ENCODE measurements at places on chromosomes 1 and 21.

DNA sequence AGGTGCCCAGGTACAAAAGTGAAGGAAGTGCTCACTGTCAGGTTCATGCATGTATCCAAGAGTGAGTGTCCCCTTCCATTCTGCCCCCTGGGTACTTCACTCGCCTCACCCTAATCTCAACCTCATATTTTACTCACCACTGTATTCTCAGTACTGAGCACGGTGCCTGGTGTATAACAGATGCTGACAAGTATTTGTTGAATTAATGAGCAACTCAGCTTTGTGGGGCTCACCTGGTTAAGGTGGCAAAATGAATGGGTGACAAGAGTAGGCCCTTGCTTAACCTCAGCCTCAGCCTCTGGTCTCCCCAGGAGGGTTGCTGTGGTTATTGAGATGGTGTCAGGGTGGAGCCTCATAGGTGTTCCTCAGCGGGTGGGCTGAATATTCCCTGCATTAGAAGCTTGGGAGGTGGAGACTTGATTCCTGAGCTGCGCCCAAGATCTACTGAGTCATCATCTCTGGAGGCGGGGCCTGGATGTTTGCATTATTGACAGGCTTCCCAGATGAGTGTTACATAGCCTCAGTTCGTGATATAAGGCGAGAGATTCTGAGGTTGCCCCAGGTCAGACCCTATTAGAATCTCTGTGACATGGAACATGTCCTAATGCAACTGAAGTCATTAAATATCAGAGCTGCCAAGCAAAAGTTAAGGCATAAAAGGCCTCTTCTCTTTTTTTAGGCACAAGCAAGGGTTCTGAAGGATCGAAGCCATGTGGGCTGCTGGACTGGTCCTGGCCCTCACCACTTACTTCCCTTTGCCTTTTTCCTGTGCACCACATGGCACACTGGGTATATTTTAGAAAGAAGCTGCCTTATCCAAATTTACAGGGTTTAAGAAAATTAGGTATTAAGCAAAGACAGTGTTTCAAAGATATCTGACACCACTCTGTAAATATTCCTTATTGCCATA lies 39.2 kb downstream of the SYT6 start:
- DNase-seq: no peak

- DNase-seq: no peak
These were observed 13.4 kb downstream of the ELOA start for GRCh38 chr1:23756676-23757075.

- no peak for DNase-seq
These were observed 7.4 kb downstream of the CFAP410 start for GRCh38 chr21:44331650-44332307.

GRCh38 chr1:180540697-180541594 lies 17.8 kb upstream of the OVAAL start:
- DNase-seq: no peak

DNA sequence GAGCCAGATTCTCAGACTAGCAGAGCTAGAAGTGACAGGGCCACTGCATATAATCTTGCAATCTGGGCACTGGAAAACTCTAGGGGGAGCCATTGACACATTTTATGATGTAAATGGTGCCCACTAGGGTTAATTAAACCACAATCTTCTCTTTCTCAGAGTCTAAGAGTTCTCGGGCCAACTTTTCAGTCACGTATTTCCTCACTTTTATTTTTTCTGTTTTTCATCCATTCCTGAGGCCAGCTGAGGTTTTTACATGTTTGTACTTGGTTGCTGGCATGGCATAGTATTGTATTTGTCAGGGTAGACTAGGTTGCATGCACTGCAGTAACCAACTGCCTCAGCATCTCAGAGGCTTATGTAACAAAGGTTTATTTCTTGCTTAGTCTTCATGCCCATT lies 138.2 kb downstream of the ZNF326 start:
- no peak for DNase-seq

- DNase-seq: no peak
These were observed 10.3 kb upstream of the S100A10 start for GRCh38 chr1:152003846-152004442.

GRCh38 chr1:15260418-15261154 lies 13.6 kb downstream of the FHAD1 start:
- no peak for DNase-seq

DNA sequence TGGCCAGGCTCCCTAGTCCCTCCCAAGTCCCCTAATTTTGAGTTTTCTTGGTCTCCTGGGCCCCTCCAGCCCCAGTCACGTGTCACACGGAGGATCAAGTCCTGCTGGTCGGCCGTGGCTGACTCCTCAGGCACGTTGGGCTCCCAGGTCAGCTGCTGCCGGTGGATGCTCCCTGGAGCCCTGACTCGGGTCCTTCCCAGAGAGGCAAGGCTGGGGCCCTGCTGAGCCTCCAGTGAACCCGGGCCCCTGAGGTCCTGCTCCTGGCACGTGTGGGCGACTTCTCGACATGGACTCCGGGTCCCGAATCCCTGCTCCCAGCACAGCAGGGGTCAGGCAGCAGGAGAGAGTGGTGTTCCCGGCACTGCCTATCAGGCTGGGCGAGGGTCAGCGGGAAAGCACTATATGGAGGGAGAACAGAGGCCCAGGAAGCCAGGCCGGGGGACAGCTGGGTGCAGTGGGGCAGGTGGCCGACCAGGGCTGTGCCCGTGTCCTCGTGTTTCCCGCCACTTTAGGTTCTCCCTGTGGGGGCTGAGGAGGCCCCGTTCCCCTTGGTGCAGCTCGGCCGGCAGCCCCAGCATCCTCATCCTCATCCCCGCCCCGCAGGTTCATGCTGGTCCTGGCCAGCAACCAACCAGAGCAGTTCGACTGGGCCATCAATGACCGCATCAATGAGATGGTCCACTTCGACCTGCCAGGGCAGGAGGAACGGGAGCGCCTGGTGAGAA lies 13.2 kb downstream of the TMEM240 start:
- DNase-seq: no peak

GRCh38 chr1:185432948-185433347 lies 115.9 kb upstream of the IVNS1ABP start:
- DNase-seq: no peak

- no peak for DNase-seq
These were observed at the start of gene DSCAM for GRCh38 chr21:40846587-40847411. Gene DSCAM (minus strand): TSS chr21:40847158. CDS start chr21:40846661, 497 bp downstream.

DNA sequence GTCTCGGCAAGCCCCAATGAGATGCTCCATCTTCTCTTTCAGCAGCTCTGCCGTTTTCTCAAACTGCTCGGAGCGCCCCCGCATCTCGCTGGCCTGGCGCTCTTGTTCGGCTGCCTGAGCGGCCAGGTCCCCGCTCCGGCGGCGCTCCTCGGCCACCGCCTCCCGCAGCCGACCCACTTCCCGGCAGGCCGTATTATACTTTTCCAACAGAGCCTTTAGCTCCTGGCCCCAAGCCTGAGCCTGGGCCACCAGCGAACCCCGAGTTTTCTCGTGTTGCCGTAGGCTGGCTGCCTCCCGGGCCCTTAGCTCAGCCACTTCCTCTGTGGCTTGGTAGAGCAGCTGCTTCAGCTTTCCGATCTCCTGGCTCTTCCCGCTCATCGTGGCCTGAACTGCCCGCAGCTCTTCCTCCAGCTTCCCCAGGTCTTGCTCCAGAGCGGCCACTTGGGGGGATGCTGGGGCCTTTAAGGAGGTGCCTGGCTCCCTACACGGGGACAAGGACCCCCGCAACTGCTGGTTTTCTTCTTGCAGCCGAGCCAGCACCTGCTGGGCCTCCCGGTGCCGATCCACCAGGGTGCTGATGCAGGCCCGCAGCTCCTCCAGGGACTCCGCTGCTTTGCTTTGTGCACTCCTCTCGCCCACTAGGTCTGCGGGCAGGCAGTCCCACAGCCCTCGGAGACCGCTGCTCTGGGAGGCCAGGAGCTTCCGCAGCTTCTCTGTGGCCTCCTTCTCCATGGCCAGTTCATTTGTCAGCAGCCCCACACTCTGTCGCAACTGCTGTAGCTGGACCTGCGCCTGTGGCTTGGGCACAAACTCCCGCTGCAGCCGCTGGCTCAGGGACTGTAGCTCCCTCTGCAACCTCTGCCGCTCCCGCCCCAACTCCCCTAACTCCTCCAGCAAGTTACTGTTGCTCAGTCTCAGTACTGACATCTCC lies 13.4 kb upstream of the PIAS3 start:
- no peak for DNase-seq

GRCh38 chr1:201370500-201370899 lies 7.0 kb downstream of the TNNT2 start:
- DNase-seq: no peak

GRCh38 chr21:44837537-44837936 lies 19.7 kb upstream of the SUMO3 start:
- DNase-seq: no peak

GRCh38 chr1:197510691-197511378 lies 242.8 kb downstream of the CRB1 start:
- no peak for DNase-seq

DNA sequence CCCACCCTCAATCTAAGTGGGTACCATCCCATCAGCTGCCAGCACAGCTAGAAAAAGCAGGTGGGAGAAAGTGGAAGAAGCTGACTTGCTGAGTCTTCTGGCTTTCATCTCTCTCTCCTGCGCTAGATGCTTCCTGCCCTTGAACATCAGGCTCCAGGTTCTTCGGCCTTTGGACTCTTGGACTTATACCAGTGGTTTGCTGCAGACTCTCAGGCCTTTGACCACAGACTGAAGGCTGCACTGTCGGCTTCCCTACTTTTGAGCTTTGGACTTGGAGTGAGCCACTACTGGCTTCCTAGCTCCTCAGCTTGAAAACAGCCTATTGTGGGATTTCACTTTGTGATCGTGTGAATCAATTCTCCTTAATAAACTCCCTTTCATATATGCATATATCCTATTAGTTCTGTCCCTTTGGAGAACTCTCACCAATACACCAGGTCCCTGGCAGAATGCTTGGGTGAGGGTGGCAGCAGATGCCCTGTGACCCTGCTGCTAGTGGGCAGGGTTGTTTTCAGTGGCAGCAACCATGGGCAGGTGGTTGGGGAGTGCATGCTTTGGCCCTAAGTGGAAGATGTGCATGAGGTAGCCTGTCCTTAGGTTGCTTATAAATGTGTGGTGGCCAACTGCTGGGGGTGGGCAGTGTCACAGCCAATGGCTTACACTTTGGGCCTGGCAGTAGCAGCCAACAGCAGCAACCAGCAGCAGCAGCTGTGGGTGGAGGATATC lies 10.8 kb upstream of the ADAM30 start:
- DNase-seq: no peak

GRCh38 chr1:67274623-67275325 lies 32.9 kb upstream of the IL12RB2 start:
- DNase-seq: no peak

DNA sequence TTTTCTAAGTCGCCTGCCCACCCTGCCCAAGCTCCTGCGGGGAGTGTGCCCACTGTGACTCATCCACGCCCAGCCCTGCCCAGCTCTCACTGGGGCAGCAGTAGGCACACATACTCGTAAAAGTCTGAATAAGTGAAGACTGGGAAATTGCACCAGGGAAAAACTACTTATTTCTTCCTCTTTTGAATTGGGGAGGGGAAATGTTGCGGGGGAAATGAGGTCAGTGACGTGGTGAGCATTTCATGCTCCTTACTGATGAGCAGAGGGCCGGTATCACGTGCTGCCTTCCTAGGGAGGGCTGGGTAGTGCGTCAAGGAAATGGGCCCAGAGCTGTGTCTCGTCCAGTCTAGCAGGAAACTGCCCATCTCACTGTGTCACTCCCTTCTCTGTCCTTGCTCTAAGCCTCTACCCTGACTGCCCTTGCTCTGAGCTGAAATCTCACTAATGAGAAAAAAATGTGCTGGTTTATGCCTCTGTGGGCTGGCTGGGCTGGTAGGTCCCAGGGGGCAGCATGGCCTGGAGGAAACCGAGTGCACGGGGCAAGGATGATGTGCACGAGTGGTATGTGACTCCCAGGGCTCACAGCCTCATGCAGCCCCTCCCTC lies 13.5 kb upstream of the TNFRSF1B start:
- DNase-seq: no peak

DNA sequence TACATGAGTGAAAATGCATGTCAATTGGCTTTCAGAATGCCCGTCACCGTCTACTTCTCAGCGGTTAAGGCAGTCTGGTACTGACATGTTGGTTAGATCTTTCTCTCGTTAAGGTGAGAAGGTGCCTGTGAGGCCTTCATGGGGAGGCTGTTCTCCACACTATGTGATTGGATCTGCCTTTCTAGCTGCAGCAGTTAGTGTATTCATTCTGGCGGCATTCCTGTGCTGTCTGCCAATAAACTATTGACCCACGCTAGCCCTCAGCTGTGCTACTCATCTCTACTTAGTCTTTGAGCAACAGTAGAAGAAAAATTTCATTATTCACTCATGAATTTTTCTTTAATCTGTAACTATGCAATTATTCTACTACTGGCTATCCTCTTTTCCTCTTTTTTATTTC lies 32.0 kb downstream of the CCSAP start:
- no peak for DNase-seq

- no peak for DNase-seq
These were observed 32.9 kb downstream of the ADCY10 start for GRCh38 chr1:167881069-167881468.

- DNase-seq: no peak
These were observed 359.9 kb downstream of the SEC16B start for GRCh38 chr1:177609953-177610352.

- no peak for DNase-seq
These were observed 1.0 kb downstream of the ZNF496 start for GRCh38 chr1:247330548-247331171.

DNA sequence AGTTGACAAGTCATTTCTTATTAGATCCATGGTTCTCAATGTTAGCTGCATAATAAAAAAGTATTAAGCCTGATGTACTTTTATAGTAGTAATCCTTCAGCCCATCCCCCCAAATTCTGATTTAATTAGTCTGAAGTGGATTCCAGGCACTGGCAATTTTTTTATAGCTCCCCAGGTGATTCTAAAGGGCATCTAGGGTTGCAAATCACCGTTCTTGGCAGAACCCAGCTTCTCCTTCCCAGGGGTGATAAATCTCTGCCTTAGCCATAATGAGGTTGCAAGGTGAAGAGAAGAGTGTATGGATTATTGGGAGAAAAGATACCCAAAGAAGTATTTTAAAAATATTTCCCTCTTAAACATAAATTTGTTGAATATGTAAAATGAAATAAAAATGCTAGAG lies 43.0 kb upstream of the RXRG start:
- no peak for DNase-seq

GRCh38 chr1:150574260-150575071 lies 4.9 kb downstream of the MCL1 start:
- DNase-seq: no peak

DNA sequence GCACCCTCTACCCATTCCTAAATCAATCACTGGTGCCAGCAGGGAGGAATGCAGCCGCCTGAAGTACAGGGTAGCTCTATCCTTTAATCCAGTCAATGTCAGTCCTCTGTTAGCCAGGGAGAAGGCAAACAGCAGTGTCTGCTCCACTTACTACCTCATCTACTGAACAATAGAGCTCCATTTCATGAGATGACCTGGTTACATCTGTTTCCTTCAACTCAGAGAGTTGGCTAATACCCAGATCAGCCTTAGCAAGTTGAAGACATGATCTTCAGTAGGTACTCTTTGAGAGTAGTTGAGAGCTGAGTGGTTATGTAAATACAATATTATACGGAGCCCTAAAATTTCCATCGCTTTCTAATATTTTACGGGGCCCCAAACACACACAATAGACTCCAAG lies 46.1 kb upstream of the CD34 start:
- no peak for DNase-seq

DNA sequence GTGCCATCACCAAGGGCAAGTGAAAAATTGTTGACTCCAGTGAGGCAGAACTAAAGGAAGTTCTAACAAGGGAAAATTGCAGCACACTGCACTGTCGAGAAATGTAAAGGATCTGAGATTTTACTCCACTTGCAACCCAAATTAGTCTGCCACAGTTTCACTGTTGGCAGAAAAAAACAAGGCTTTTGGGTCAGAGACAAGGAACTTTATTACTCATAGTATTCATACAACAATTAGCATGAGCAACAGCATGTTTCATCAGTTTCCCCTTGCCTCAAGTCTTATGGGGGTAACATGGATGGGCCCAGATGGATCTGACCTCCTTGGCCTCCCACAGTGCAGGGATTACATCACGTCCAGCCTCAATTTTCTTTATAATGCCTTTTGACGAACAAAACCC lies 125.3 kb downstream of the LTN1 start:
- no peak for DNase-seq

Data from brain pericyte (primary cell).